ENCODE measurements at places on chromosomes 4 and X.

- peak; percentile 44 for DNase-seq
Measured at GRCh38 chrX:107672955-107673378, 44.7 kb downstream of the PRPS1 start.

DNA sequence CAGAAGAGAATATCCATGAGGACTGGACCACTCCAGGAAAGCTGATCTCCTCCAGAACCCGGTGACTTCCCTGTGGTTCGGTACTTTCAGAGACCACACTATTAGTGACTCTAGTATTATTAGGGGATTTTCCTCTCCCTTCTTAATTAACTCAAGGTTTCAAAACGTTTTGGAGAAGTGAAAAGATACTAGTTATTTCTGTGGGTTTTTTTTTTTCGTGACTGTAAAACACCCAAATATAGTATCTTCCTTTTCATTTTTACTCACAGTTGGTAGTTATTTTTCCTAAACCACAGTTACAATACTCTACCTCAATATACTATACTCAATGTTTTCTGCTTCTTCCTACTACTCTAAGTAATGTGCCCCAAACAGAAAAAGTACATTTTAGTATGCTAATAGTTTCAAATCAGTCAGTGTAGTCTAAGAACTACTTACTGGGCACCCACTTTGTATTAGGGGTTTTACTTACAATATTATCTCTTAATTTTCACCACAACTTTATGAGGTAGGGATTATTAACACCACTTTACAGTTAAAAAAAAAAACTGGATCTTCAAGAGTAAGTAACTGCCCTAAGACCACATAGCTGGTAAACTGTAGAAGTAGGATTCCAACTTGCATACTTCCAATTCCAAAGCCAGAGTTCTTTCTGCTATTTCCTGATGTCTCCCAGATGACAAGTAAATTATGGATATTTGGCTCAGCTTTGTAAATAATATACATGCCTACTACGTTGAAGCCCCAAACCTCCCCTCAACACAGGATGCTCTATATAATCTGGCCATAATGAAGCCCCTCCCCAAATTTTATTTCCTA is 45.0 kb downstream of the SLC9A7 start:
- DNase-seq, result no peak

GRCh38 chr4:89645482-89645881 is 191.5 kb downstream of the SNCA start:
- no peak for DNase-seq

DNA sequence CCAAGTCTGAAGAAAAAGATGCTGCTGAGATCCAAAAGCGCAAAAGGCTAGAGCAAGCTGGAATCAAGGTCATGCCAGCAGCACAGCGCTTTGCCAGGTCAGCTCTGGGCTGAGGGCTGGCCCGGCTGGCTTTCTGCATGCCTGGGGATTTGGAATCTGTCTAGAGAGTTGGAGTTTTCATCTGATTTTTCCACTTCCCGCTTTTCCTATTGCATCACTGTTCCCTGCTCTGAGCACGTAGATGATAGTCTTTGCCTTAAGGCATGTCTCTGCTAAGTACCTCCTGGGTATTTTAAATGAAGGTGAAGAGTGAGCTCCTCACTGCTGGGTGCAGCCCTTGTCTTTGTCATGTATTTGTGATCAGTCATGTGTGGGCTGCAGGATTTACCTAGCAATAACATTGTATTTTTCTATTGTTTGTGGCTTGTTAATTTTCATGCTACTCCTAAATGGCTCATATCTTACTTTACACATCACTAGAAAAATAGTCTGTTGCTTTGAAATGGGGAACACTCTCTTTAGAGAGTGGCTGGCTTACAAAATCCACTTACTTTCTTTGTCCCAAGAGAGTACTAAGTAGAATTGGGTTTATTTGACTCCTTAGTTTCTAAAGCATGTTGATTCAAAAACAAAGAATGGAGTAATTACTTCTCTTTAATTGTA is 82.8 kb downstream of the LIMCH1 start:
- no peak for DNase-seq

GRCh38 chr4:149923736-149924135 is 108.1 kb upstream of the IQCM start:
- DNase-seq, result no peak

GRCh38 chrX:136291824-136292223 is 8.9 kb upstream of the ADGRG4 start:
- DNase-seq, result no peak

- DNase-seq, result no peak
Measured at GRCh38 chr4:152038238-152038637, 277.4 kb upstream of the GATB start.

- no peak for DNase-seq
Measured at GRCh38 chr4:135201081-135201480, 999.5 kb upstream of the PABPC4L start.

DNA sequence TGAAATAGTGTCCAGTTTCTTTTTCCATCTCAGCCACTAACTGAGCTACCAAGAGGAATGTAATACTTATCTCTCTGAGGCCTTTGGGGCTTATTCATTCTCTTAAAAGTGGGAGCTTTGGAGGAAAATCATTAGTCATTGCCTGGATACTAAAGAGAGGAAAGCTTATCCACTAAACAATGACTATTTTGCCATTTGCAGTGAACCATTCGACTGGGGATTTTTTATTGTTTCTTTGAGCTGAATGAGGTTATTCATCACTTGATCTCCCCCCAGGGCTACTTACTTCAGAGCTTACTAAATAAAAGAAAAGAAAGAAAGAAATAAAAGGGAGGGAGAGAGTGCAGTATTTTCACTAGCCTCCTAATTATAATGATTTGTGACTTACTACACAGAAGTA is 1329.5 kb upstream of the TENM3 start:
- DNase-seq, result no peak

- peak; percentile 35 for DNase-seq
Measured at GRCh38 chr4:150209140-150209829, 131.0 kb downstream of the DCLK2 start.

- DNase-seq, result no peak
Measured at GRCh38 chr4:159018062-159018629, 84.7 kb upstream of the RAPGEF2 start.

- DNase-seq, result no peak
Measured at GRCh38 chr4:17511509-17511949, 361 bp downstream of the QDPR start.

DNA sequence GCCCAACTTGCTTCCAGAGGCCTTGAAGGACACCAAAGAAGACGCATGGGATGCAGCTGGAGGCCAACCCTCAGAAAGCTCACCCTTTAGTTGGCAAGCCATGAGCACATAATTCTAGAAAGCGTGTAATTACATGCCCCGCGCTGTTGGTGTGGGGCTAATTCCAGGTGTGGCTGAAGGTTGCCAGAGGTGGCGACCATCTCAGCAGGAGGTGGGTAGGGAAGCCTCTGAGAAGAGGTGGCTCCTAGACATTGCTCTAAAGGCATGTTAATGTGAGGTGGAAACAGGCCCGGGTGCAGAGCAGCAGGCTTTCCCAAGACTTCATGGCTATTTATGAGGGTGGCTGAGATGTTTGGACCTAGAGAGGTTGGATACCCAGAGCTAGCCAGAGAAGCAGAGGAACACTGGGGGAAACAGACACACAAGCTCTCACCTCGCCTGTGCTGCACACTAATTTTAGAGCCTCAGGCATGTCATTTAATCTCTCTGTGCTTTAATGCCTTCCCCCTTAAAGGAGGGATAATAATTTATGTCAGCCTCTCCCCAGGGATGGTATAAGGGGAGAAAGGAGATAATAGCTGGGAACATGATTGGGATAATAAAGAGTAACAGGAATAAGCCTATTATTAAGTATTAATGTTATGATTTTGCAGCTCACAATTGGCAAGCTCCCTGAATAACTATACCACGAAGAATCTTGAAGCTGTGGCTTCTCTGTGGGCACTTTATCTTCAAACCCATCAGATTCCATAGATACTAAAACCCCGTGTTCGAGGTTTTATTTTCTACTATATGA is 60.0 kb upstream of the HELT start:
- no peak for DNase-seq

DNA sequence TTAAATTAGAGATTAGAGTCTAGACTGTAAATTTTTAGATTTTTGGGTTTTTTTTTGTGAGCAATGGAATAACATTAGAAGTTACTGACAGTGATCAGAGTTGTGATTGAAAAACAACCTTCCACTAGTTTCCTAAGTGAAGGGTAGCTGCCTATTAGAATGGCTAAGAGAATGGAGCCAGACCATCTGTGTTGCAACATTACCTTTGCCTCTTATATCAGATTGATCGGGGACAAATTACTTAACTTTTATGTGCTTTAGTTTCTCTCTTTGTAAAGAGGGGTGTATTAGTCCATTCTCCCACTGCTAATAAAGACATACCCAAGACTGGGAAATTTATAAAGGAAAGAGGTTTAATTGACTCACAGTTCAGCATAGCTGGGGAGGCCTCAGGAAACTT is 12.5 kb upstream of the PI4K2B start:
- DNase-seq, result no peak

- no peak for DNase-seq
Measured at GRCh38 chr4:40183615-40184411, 13.0 kb upstream of the RHOH start.

- DNase-seq, result peak; percentile 9
Measured at GRCh38 chrX:49838374-49838773, 9.3 kb downstream of the PAGE4 start.

- no peak for DNase-seq
Measured at GRCh38 chr4:186108391-186108790, 3.9 kb downstream of the FAM149A start.

- DNase-seq, result no peak
Measured at GRCh38 chr4:107619066-107619465, 101.0 kb downstream of the PAPSS1 start.

DNA sequence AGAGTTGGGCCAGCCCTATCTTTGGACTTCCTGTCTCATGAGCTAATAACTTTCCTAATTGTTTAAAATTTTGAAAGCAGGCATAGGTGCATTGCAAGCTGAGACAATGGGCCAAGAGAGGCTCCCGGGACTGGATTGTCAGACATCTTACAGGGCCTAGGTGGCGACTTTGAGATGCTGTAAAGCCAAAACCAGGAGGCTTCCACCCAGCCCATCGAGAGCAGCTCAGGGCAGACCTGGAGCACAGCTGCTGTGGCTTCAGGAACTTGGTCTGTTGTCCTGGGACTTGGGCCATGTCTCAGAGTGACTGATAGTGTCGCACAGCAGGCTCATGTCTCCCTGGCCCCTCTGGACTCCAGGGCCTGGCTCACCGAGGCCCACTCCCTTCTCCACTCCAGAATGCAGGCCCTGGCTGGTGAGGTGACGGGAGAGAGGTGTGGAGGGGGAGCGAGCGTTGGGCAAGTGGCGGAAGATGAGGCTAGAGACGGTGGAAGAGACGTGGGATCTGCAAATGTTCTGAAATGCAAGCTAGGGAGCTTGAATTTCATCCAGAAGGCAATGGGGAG is 24.1 kb upstream of the MTM1 start:
- no peak for DNase-seq

DNA sequence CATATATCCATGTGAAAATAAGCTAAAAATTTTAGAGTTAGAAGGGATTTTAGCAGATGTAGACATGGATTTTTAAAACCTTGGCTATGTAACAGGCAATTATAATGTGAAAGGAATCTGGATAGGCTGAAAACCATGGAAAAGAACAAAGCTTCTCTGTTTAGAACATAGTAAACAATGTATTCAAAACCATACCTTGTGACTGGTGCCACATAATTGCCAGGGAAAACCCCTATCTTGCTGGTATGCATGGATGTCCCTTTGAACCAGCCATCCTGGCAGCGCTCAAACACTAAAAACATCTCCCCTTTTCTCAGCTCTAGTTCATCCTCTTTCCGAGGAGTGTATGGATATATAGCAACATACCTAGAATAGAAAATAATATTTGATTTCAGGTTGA is 110.6 kb upstream of the CBR4 start:
- no peak for DNase-seq

- no peak for DNase-seq
Measured at GRCh38 chr4:14602206-14602605, 400.1 kb upstream of the CPEB2 start.

DNA sequence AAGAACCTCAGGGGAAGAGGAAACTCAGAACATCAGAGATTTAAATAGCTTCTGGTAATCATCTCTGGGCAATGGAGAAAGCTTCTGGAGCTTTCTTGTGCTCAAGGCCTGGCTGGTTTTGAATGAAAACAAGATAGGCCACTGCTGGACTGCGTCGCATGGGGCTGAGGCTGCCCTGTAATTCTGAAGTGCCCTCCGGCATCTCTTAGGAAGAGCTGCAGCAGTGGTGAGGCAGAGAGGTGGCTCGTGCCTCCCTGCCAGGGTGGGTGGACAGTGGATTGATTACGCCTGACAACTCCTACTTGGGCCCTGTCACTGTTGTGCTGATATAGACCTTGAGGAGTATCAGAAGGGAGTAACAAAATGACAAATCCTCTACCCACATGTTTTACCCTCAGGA is 279.7 kb downstream of the NR3C2 start:
- no peak for DNase-seq

- DNase-seq, result no peak
Measured at GRCh38 chr4:5925419-5926200, 32.7 kb upstream of the CRMP1 start.

GRCh38 chr4:148023512-148024181 is 291.8 kb downstream of the ARHGAP10 start:
- DNase-seq, result no peak

- no peak for DNase-seq
Measured at GRCh38 chr4:113221990-113222389, 172.5 kb downstream of the ANK2 start.

GRCh38 chr4:119739796-119740195 is 111.2 kb upstream of the PDE5A start:
- DNase-seq, result no peak

DNA sequence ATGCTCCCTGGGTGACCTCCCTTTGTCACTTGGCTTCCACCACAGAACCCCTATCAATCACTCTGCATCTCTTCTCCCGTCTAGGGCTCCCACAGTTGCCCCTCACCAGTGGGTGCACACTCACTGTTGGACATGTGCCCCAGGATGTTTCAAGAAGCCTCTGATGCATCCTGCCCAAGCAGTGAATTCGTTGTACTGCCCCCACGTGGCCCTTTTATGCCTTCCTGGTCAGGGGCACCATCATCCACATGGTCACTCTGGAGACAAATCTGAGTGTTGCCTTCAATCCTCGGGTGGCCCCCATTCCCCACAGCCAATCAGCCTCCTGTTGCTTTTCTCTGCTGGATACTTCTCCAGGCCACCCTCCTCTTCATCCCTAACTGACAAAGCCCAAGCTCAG is 12.2 kb downstream of the ITIH6 start:
- no peak for DNase-seq

Data from SK-N-DZ (cell line).